ENCODE measurements at places on chromosomes 11 and 22.

GRCh38 chr22:19820880-19821522 is 33.7 kb downstream of the GNB1L start:
- peak; percentile 16 for DNase-seq

DNA sequence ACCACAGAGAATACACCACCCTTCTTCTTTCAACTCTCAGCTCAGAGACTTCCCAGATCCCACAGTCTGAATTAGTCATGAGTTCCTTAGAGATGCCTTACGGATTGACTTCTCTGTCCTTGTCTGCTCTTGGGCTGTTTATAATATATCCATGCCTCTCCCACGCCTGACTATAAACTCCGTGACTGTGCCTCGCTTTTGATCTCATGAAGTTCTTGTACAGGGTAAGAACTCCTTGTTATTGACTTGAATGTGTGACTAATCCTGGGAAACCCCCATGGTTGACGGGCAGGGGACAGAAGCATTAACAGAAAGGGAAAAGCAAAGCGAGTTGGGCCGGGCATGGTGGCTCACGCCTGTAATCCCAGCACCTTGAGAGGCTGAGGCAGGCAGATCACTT is 62.4 kb upstream of the POU2AF1 start:
- no peak for DNase-seq

- no peak for DNase-seq
These were observed 14.6 kb upstream of the ANO1 start for GRCh38 chr11:70063555-70063954.

GRCh38 chr22:31327806-31328543 is 18.2 kb downstream of the PATZ1 start:
- no peak for DNase-seq

- DNase-seq: peak; percentile 79
These were observed at the start of gene TENM4 for GRCh38 chr11:79440571-79441460. TENM4 (minus strand) TSS chr11:79441030; CDS start chr11:79069944, 371,086 bp downstream.

DNA sequence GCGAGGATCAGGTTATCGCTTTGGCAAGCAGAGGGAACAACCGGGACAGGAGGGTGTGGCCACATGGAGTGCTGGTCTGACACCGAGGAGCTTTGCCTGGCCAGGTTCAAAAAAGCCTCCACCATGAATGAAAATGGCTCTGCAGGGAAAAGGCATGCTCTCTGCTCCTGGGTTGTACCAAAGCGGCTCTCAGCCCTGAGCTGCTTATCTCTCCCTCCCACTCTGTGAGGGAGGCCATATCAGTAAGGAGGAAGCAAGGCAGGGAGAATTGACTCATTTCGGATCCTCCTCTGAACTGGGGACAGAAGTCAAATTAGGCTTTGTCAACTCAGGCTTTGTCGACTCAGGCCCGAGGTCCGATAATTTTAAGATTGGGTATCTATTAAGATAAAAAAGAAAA is 82.9 kb upstream of the CRTAM start:
- DNase-seq: no peak

GRCh38 chr22:39472570-39473556 is 16.1 kb downstream of the MGAT3 start:
- no peak for DNase-seq

GRCh38 chr22:44445307-44445680 is 52.7 kb downstream of the RTL6 start:
- DNase-seq: no peak

DNA sequence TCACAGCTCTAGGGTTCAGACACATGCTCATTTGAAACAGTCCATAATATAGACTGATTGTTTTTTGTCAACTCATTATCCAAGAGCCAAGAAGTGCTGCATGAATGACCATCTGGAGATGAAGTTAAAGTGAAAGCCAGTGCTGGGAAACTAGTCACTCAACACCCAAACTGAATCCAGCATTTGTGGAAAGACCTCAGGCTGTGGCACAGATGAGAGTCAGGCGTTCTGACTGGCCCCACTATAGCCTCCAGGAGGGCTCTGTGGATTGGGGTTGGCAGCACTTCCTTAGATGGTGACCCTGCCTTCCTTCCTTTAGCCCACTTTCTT is 2.1 kb downstream of the FEZ1 start:
- DNase-seq: peak; percentile 45

DNA sequence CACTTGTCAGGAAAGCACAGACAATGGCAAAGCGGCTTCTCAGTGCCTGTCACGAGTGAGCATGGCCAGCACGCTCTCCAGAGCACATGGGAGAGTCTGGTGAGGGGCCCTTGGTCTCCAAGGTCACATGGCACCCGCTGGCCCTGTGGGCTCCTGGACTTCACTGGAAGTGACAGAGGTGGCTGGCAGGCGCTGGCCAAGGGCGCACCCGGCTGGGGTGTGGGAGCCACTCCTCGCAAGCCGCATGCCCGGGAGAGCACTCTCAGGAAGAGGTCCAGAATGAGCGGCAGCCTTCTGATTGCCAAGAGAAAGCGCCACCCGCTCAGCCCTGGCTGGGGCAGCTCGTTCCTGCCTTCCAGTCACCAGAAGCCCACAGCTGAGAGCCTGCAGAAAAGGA is 17.1 kb upstream of the MOB2 start:
- no peak for DNase-seq

- DNase-seq: no peak
These were observed 3.4 kb downstream of the IRF7 start for GRCh38 chr11:612201-612960.

- DNase-seq: no peak
These were observed 91.4 kb upstream of the BIRC3 start for GRCh38 chr11:102225689-102226568.

- DNase-seq: no peak
These were observed 61.5 kb downstream of the TMPRSS5 start for GRCh38 chr11:113644605-113645004.

DNA sequence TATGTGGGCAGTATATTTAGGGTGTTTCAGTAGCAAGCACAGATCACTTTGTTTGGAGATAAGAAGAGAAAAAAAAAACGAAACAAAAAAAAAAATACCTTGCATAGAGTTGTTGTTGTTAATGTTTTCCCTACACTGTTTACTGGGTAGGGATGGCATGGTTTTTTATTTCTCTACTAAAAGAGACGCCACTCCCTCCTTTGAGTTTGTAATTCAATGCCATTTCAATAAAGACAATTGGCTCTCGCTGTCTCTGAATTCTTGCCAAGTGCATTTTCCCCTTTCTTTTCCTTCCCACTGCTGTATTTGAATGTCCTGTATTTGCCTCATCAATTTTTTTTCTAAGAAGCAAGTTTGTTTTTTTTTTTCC is 213.9 kb upstream of the UBASH3B start:
- no peak for DNase-seq

DNA sequence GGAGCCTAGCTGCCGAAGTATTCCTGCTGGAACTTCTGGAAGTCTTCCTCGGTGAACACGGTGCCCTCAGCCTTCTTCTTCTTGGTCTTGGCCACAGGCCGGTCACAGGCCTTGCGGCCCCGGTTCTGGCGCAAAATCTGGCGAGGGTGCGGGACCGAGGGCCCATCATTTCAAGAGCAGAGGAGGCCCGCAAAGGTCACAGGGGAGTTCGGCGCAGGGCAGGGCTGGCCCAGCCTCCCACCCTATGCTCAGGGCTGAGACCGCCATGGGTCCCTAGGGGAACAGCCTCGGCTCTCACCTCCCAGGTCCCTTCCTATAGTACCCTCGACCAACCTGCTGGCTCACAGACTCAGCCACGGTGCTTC is 3.1 kb downstream of the RPS19BP1 start:
- no peak for DNase-seq

DNA sequence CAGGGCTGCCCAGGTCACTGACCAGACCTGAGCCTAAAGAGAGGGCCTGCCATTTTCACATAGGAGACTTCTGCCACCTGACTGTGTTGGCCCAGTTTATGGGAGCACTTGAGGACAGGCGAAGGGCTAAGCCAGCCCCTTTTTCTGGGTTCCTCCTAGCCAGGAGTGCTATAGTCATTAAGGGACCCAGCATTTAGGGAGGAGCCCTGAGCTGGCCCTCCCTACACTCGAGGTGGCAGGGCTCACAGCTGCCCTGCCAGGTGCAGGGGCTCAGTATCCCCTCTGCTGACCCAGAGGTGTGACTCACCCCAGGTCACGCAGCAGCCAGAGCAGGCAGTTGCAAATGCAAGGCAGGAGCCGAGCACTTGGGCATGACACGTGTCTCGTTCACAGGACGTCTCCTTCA is 86.3 kb upstream of the CRYBB3 start:
- DNase-seq: no peak
